Stimulated activated CD8-positive, alpha-beta memory T cell treated with anti-CD3 and anti-CD28 coated beads, Interleukin-7, amount 100 ng/mL, for 1 hour (primary cell): ENCODE measurements at places on chromosomes 3 and 15.

- no peak for DNase-seq
These were observed 60.6 kb upstream of the PLCL2 start for GRCh38 chr3:16824081-16824696.

DNA sequence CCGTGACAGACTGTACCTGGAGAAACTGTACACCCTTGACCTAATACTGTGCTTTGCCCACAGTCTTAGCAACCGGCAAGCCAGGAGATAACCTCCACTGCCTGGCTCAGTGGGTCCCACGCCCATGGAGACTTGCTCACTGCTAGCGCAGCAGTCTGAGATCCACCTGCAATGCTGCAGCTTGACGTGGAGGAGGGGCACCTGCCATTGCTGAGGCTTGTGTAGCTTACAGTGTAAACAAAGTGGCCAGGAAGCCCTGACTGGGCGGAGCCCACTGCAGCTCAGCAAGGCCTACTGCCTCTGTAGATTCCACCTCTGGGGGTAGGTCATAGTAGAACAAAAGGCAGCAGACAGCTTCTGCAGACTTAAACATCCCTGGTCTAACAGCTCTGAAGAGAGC, 189.3 kb downstream of the EDEM1 start:
- DNase-seq: no peak

- no peak for DNase-seq
These were observed 326.6 kb downstream of the ARPP21 start for GRCh38 chr3:35965908-35966307.

- no peak for DNase-seq
These were observed 385.8 kb downstream of the TBC1D5 start for GRCh38 chr3:17356585-17356984.

DNA sequence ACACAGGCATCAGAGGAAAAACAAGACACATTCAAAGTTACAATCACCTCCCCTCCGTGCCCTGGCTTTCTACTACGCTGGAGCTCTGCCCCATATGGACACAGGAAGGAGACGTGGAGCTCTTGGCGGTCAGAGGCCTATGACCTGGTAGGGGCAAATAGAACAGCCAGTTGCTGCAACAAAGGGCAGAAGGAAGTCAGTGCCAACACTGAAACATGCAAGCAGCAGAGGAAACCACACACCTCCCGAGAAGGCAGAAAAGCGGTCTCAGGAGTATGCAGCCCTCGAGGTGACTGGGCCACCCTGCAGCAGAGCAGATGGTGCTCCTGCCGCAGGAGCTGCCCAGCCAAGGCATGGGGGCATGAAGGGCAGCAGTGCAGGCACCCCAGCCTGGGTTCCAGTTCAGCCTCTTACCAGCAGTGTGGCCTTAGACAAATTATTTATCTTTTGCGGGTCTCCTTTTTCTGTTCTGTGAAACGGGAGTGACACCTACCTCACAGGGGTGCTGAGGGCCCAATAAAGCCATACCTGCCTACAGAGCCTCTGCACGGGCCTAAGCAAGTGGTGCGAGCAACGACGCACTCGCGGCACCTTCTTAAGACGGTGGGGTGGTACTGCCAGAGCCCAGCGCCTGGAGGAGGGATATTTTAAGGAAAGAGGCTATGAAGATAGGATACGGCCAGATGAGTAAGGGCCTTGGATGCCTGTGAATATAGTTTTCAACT, 8.6 kb downstream of the ZXDC start:
- no peak for DNase-seq

GRCh38 chr3:57587905-57588304, 9.2 kb downstream of the ARF4 start:
- DNase-seq: no peak

DNA sequence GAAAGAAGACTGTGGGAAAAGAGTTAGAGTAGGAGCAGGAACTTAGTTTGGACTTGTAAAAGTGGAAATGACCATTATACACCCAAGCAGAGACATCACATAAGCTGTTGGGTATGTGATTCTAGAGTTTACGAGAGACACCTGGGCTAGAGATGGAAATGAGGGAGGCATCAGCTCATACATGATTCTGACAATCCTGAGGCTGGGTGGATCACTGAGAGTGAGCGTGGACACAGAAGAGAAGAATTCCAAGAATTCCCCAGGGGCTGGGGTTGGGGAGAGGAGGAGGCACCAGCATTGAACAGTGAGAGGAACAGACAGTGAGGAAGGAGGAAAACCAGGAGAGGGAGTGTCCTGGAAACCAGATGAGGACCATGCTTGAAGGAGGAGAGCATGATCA, 113.5 kb downstream of the KCNAB1 start:
- no peak for DNase-seq

- no peak for DNase-seq
These were observed 91.6 kb downstream of the MBNL1 start for GRCh38 chr3:152360302-152360701.

- DNase-seq: no peak
These were observed 55.5 kb downstream of the ITGB5 start for GRCh38 chr3:124831628-124832199.

- DNase-seq: no peak
These were observed 51.5 kb downstream of the PLCL2 start for GRCh38 chr3:16936233-16936632.
